ENCODE measurements at places on chromosomes 7 and 10.

DNA sequence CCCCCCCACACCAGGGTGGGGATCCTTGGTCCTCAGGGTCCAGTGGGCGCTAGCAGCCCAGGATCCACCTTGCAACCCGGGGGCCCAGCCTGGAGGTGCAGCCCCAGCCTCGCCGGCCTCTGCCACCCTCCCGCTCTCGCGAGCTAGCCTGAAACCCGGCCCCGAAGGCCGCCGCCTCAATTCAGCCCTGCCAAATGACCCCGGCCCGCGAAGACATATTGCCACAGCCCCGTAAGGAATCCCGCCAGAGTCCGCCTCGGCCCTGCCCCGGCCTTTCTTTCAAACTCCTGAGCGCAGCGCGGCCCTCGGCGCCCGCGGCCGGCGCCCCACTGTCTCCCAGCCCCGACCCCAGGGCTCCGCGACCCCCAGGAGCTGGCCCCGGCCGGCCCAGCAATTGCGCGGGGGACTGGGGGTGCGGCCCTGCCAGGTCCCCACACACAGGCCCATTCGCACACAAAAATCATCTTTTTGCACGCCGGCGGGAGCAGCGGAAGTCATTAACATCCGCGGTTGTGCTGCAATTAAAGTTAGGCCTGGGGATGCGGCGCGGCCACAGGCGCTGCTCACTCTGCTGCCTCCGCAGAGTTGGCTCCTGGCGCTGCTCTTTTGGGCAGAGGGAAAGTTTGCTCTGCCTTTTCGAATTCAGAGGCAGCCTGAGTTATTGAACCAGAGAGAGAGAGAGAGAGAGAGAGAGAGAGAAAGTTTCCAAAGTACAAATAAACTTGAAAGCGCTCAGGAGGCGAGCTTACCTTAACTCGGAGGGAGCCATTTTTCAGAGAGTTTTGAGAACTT lies 4.0 kb downstream of the HOXA5 start:
- DNase-seq, result no peak

DNA sequence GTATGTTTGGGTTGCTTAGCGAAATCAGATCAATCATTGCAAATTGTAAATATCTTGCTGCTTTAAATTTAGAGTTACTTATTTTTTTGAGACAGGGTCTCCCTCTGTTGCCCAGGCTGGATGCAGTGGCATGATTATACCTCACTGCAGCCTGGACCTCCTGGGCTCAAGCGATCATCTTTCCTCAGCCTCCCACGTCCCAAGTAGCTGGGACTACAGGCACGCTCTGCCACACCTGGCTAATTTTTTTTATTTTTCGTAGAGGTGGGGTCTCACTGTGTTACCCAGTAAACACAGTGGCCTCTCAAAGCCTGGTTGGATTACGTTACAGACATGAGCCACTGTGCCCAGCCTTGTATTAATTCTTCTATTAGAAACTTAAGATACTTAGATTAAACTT lies 1.7 kb downstream of the VDAC2 start:
- DNase-seq, result no peak

DNA sequence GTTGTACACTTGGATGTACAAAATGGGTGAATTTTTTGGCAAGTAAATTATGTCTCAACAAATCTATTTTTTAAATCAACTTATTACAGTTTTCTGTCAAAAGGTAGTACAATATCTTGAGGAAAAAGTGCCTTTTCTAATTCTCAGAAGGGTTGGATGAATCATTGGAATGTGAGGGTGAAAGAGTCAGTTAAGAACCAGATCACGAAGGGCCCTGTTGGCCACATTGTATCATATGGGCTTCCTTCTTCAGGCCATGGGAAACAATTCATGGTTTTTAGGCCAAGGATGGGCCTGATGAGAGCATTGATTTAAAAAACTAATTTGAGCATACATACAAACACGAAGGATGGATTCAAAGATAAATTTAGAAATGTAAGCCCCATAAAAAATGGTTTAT lies 503.7 kb downstream of the TNS3 start:
- DNase-seq, result no peak

- DNase-seq, result no peak
Observed at GRCh38 chr10:36717118-36717517, 408.3 kb upstream of the ANKRD30A start.

Measured in activated CD8-positive, alpha-beta memory T cell treated with anti-CD3 and anti-CD28 coated beads for 4 hours (primary cell).